Bronchus fibroblast of lung (primary cell): ENCODE measurements at places on chromosomes 16 and 17. TPM values are rescaled to one million over a fixed set of nuclear protein-coding genes. Genes with fewer than 3 reads are reported as not detected.

The COL1A1 gene
- 924 and 938 TPM in 2 replicates for total RNA-seq

The ANKS4B gene
- total RNA-seq = not detected in 2 replicates

The STX1B gene
- total RNA-seq = 0.50 and 1.2 TPM in 2 replicates

The CFAP97D1 gene
- not detected in 2 replicates for total RNA-seq

The SRCIN1 gene
- total RNA-seq = 0.15 TPM in 1 of 2 replicates, not detected in the other

The KRTAP9-4 gene
- not detected in 2 replicates for total RNA-seq

The KRT39 gene
- total RNA-seq = not detected in 2 replicates

The C16orf92 gene
- total RNA-seq = not detected in 2 replicates

The NECAB2 gene
- total RNA-seq = 0.30 TPM in 1 of 2 replicates, not detected in the other

The MMP2 gene
- total RNA-seq = 99.7 and 101 TPM in 2 replicates

The NCBP3 gene
- 9.1 and 10.3 TPM in 2 replicates for total RNA-seq

The KRT12 gene
- not detected in 2 replicates for total RNA-seq

The HIGD1B gene
- total RNA-seq = not detected in 2 replicates
